Heart left ventricle (tissue), 16 donors: ENCODE measurements at places on chromosomes 11 and 22. TPM values are rescaled to one million over a fixed set of nuclear protein-coding genes. Genes with fewer than 3 reads are reported as not detected.

DNA sequence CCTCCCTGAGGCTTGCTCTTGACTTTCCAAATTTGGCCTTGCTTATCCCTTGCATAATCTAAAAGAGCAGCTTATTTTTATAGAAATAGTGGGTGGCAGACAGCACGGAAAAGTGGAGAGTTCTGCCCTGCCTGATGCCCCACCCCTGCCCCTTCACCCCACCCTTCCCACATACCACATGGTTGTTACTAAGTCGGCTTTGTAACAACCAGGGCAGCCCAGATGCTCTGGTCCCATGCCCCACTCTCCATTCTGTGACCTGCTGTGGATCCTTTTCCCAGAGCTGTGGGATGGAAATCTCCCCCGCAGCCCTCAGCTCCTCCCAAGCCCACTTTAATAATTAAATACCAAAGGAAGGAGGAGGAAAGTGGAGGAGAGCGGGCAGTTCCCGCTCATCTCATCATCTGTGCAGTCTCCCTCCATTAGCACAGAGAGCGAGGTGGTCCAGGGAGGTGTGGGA is 10.9 kb downstream of the MRGPRF start:
- no peak for DNase-seq

DNA sequence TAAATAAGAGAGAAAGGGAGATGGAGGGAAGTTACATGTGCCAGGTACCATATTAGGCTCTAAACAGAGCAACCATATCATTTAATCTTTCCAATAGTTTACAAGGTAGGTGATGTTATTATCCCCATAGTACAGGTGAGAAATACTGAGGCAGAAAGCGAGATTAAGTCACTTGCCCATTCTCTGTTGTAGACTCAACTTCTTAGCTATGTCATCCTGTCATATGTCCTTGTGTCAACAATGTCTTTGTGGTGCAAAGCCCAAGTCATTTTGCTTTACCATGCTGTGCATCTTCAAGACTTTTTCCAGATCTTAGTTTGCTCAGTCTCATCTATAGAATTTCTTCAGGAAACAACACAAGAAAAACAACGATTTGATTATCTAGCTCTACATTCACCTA is 205.0 kb upstream of the E2F8 start:
- DNase-seq, result no peak

- DNase-seq, result no peak
Observed at GRCh38 chr11:125519860-125520834, 24.1 kb upstream of the FEZ1 start.

- DNase-seq, result peak; percentile 99
Observed at GRCh38 chr22:24555165-24556039, at the start of gene SNRPD3. Gene SNRPD3, plus strand, starts transcription at chr22:24555999. Its CDS starts 1,676 bp downstream, at chr22:24557675.

Gene GNAZ
- total RNA-seq, result 2.5 TPM

Gene NPAS4
- total RNA-seq, result not detected
